ENCODE measurements at places on chromosomes 3 and 15.

DNA sequence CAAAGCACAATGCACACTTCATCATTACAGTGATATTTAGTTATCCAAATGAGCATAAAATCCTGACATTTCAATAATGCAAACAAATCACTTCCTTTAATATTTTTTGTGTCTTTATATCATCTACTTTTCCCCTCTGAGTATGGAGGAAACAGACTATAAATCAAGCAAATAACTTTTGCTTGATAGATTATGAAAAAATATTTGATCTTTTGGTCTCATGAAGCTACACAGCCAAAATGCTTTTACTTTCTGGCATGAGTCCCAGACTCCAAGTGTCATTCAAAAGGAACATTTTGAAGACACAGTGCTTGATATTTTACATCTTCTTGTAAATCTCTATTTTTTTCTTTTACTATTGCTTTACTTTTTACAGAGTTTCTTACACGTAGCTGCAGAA is 215.3 kb upstream of the ROBO1 start:
- no peak for DNase-seq

- no peak for DNase-seq
These were observed 19.0 kb upstream of the CCR2 start for GRCh38 chr3:46334741-46335478.

DNA sequence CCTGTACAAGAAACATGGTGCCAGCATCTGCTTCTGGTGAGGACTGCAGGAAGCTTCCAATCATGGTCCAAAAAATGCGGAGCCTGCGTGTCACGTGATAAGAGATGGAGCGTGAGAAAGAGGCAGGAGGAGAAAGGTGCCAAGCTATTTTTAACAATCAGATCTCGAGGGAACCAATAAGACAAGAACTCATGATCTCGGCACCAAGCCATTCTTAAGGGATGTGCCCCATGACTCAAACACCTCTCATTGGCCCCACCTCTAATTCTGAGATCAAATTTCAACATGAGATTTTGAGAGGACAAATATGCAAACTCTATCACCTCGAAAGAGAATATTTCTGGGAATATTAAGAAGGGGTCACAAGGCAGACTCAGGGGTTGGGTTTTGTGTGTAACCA is 107.2 kb downstream of the PYDC2 start:
- no peak for DNase-seq

DNA sequence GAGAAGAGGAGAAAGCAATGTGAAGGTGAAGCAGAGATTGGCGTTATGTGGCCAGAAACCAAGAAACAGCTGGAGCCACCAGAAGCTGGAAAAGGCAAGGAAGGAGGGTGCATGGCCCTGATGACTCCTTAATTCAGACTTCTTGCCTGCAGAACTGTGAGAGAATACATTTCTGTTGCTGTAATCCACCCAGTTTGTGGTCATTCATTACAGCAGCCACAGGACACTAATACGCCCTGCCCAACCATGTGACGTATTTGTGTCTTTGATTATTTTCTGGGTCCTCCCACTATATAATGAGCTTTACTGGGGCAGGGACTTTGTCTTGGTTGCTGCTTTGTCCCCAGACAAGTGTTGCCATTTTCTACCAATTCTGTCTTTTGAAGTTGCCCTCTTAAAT is 64.5 kb upstream of the MITF start:
- no peak for DNase-seq

GRCh38 chr3:143831208-143831607 is 17.1 kb downstream of the SLC9A9 start:
- no peak for DNase-seq

GRCh38 chr3:77780278-77780996 is 740.5 kb downstream of the ROBO2 start:
- no peak for DNase-seq

DNA sequence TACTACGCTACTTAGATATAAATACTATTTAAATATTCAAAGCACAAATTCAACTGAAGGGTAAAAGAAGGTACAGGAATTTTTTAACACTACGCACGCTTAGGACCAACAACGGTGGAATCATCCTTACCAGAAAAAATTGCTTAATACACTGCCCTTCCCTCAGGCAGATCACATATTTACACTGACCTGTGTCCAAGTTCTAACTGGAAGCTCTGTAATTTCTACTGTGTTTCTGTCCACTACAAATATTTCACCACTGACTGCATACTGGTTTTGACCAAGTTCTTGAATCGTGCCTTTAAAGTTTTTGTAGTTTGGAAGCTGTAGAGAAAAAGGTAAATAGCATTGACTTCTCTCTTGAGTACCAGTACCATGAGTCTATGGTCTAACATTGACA is 44.2 kb downstream of the TOP2B start:
- no peak for DNase-seq
